ENCODE measurements at places on chromosomes 5 and 9.

GRCh38 chr5:6819521-6819920, 106.3 kb downstream of the TENT4A start:
- DNase-seq: no peak

- DNase-seq: no peak
Measured at GRCh38 chr9:105608721-105609598, 51.0 kb downstream of the FKTN start.

DNA sequence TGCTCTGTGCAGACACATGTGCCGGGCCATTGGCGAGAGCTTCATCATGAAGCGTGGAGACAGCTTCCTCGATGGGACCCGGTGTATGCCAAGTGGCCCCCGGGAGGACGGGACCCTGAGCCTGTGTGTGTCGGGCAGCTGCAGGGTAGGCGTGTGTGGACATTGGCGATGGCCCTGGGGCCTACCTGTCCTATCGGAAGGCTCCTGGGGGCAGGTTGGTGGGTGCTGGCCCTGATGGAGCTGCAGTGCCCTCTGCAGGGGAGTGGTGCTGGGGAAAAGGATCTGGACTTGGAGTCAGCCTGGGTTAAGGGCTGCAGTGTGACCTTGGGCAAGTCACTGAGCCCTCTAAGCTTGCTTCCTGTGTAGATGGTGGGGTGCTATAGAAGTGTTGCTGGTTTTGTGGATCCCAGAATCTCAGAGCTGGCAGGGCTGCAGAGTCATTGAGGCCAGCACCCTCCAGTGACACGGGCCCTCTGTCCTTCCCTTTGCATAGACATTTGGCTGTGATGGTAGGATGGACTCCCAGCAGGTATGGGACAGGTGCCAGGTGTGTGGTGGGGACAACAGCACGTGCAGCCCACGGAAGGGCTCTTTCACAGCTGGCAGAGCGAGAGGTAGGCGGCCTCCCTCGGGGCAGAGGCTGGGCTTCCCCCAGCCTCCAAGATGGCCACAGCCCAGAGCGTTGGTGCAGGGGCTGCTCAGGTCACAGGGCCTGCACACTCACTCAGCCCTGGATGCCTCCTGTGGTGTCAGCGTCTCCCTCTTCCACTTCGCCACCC, 15.8 kb downstream of the ADAMTS13 start:
- DNase-seq: no peak

DNA sequence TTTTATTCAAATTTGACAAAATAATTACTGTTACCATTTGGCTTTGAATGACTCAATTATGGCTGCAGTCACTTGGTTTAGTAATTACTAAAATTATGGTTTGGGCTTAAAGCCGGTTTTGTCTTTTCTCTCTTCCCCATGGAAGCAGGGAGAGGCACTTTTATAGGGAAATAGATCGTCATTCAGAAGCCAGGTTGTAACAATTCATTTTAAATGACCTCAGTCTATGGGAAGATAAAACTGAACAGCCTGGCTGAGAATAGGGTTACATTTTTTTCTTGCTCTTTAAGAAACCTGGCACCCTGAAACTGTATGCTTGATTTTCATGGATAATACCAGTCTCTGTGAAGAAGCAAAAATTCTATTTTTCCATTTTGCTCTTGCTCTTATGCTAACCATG, 169.8 kb downstream of the SMC2 start:
- DNase-seq: no peak

GRCh38 chr5:142842994-142843905, 73.1 kb downstream of the ARHGAP26 start:
- no peak for DNase-seq

DNA sequence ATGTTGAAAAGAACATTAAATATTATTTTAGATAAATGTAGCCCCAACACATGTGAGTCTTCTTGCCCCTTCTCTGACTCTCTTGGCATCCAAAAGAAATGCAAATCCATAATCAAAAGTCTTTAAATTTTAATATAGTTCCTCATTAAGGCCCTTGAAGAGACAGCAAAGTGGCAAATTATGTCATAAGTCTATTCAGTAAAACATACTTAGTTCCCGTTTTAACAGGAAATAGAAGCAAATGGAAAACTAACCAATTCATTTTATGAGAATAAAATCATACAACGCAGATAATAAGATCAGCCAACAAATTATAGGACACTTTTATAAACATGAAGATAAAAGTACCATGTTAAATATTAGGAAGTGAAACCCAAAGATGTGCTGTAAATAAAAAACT, 20.1 kb upstream of the IFNB1 start:
- DNase-seq: no peak

- no peak for DNase-seq
Measured at GRCh38 chr5:109950634-109951033, 260.9 kb downstream of the MAN2A1 start.

DNA sequence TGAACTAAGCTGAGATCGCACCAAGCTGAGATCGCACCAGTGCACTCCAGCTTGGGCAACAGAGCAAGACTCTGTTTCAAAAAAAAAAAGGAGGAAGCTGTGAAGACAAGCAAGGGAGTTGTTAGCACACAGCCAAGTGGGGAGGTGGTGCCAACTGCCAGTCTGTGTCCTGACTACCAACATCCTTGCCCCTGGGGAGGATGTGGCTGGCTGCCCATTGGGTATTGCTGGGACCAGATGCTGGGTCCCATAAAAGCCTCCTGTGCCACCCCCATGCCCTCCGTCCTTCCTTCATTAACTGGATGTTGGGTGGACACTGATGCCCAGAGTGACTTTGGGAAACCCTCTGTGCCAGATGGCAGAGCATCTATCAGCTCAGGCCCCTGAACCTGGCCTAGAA, 157.1 kb upstream of the COL5A1 start:
- no peak for DNase-seq

GRCh38 chr9:4141296-4141695, 158.6 kb downstream of the GLIS3 start:
- DNase-seq: no peak

DNA sequence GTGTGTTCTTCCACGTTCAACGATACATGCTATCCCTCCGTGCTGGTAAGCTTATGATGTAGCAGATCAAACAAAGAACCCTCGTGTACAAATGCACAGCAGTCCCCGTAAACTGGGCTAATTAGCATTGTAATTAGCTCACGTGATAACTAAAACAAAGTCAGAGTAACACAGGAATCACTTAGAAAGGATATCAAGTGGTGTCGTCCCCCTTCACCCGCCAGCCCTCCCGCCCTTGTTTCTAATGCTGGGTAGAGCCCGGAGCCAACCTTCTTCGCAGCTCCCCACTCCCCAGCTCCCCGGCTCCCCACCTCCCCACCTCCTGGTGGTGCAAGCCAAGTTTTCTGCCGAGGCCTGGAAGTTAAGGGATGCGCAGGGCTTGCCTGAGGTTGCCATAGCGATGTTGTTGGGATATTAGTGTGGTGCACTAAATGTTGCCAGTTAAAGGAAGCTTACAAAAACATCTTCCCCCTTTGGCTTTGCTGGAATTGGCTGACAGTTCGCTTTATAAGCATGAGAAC, 357.9 kb upstream of the CCNH start:
- DNase-seq: no peak

DNA sequence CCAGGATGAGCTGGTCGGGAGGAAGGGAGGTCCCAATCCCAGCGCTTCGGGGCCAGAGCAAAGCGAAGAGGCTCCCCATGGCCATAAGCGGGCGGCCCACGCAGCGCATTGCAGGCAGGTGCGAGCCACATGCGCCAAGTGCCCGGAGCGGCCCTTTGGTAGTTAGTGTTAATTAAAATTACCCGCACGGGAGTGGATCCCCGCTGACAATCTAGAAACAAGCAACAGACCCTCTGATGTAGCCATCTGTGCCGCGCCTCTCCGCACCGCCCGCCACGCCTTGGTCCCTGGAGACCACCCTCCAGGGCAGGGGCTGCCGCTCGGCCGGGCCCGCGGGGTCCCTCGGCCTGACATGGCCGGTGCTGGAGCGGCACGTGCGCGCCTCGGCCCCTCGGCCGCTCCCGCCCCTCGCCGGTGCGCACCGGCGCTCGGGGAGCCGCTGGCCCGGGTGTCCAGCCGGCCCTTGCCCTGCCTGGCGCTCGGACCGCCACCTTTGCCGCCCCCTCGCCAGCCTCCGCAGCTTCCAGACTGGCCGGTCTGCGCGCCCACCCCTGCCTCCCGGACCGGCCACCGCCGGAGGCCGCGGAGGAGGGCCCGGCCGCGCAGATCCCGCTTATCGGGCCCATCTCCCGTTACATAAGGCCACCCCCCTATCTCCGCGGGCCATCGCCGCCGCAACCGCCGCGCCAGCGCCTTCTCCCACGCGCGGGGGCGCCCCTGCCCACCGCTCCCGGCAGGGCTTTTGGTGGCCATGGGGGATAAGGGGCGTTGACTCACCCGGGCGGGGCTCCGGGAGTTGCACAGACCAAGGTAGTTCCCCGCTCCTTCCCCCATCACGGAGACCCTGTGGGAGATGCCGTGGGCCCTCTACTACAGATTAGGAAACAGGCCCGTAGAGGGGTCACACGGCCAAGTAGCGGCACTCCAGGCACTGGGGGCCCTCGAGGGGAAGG, 1.9 kb upstream of the IL13 start:
- DNase-seq: peak; percentile 32

DNA sequence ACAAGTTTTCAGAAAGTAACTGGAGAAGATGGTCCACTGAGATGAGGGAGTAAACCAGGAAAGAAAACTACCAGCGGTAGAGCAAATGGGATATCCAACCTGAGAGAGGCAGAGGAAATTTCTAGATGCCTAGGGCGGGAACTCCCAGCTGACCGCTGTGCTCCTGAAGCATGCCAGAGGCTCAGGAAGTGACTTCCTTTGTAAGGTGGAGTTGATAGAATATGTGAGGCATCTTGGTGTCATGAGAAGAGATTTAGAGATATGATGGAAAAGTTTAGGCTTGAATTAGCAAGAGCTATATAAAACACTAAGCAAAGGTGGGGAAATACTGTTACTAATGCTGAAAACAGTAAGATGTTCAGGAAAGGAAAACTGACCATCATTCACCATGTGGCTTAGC, 124.1 kb downstream of the C9orf152 start:
- DNase-seq: no peak

DNA sequence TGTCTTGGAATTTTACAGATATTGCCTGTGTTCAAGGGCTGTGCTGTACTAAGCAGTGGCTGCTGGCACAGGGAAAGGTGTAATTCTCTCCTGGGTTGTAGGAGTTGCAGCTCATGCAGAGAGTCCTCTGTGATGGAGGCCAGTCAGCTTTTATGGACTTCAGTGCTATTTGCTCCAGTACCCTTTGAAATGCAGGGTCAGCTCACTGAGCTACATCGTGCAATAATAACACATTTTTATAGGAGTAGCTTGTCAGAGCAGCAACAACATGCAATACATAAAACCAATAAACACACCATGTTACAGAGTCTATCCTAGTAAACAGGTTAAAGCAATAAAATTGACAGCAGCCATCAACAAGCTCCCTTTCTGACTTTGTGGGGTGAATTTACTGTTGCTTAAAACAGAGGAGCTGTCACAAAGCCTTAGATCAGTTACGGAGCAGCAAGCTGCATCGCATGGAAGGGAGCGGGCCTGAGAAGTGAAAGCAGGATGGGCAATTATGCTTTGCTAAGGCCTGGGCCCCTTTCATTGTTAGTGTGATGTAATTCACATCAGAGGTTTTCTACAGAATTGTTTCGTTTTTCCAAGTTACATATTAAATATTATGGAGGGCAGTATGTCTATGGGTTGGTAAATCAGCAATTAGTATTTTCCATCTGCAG, 16.8 kb downstream of the CD180 start:
- no peak for DNase-seq

DNA sequence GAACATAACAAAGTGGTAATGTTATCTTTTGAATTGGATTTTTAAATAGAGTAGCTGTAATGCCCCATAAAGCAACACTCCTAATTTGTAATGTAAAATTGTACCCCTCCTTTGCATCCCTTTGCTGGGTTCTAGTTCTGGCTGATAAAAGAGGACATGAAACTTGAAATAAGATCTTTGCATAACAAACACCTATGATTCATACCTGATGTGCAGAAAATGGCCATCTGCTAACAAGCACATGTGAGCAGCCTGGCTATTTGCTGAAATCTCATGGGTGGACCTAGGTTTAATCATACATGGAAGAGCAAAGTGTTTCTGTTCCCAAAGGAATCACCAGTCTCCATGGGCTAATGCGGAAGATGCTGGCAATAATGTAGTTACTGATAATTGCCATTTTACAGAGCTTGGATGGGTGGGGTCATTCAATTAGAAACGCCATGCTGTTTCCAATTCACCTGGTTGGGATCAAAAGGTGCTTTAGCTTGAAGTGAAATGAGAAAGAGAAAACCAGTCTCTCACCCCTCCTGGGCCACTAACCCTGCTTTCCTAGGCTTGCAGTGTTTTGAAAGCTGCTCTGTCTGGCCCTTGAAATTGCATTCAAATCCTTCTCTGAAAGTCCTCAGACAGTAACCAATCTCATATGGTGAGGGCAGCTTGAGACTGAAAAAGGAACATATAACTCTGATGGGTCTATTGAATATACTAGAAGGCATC, 585.1 kb downstream of the TLE4 start:
- DNase-seq: no peak

DNA sequence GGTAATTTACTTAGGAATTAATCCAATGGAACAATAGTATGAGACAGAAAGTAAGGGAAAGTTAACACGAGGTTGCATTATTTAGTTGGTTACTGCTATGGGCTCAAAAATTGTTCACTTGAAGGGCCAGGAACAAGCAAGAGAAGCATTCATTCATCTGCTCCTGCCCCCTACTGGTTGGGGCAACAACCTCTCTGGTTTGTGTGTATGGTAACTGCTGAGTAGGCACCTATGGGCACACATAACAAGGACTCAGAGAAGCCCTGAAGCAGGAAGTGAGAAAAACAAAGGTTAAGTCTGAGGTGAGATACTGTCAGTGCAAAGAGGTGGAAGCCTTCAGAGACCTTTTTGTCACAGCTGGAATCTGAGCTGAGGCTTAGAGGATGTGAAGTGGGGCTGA, 34.4 kb upstream of the RANBP6 start:
- DNase-seq: no peak

- DNase-seq: no peak
Measured at GRCh38 chr5:60295423-60295822, 401.9 kb upstream of the PDE4D start.

- DNase-seq: no peak
Measured at GRCh38 chr9:2023042-2023441, 7.9 kb downstream of the SMARCA2 start.

DNA sequence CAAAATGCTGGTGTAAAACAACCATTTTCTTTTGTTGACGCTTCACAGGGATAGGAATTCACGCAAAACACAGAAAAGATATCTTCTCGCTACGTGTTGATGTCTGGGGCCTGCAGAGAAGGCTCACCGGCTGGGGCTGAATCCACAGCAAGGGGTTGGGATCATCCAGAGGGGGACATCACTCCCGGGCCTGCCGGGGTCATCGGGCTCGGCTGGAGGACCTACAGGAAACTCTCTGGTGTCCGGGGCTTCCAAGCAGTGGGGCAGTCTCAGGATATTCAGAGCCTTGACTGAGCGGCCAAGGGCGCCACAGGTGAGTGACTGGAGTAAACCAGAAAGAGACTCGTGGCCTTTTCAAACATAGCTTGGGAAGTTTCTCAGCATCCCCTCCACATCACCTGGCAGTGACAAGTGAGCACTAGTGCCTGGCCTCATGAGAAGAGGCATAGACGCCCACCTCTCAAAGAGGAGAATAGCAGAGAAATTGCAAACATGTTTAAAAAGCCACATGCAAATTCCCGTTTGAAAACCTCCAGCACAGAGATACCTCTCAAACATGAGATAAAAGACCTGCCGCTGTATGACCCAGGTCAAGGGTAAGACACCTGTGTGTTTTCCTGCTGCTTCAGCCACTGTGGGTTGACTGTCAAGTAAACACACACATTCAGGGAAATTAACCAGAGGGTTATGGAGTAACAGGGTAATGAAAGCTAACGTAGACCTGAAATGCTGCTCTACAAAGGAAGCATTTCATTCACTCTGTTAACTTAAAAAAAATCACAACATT, 50.8 kb upstream of the SIMC1 start:
- DNase-seq: no peak
